Cardiac muscle cell (in vitro differentiated cells and primary cell): ENCODE measurements at places on chromosomes 5 and 9. TPM values are rescaled to one million over a fixed set of nuclear protein-coding genes. Genes with fewer than 3 reads are reported as not detected.

DNA sequence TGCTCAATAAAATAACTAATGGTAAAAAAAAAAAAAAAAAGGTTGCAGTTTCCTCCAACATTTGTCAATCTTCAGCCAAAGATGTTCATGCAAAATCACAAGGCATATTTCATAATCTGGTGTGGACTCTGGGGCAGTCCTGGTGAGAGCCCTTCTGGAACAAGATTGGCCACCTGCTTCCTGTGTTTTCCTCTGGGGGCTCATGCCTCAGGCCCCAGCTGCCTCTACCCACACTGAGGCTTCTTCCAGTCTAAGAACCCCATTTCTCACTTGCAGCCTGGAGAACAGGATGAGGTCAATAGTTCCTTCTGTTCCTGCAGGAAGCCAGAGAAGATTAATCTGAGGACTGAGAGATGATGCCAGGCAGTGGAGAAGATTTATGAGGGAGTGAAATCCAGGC, 492.6 kb upstream of the BRINP1 start:
- no peak for DNase-seq
- no peaks in the 10 kb centered on the region for H3K27me3 ChIP-seq
- no peak overlapping the region for H3K4me3 ChIP-seq
- no peaks in the 10 kb centered on the region for H3K36me3 ChIP-seq
- H3K27ac ChIP-seq, result no peak overlapping the region
- H3K4me1 ChIP-seq, result no peaks in the 10 kb centered on the region

- no peaks in the 10 kb centered on the region for H3K4me1 ChIP-seq
- no peaks in the 10 kb centered on the region for H3K27me3 ChIP-seq
- DNase-seq, result peak; percentile 47
- H3K4me3 ChIP-seq, result no peak overlapping the region
These were observed 42.9 kb downstream of the OR2K2 start for GRCh38 chr9:111287127-111287526.

DNA sequence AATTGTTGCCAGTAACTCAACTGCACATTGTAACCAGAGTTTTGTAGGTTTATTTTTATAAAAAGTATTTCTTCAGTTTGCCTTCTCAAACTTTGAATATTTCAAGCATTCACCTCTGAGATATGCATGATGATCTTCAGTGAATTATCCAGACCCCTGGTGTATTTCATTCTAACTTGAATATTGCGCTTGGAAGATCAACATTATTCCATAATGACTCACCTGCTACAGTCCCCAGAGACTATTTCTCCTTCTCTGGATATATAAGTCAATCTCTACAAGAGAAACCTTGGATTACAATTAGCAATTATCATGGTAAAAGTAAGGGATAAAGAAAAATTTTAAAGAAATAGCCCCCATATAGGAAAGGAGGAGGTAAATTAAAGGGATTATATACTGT, 1041.0 kb downstream of the TLE1 start:
- H3K36me3 ChIP-seq, result no peaks in the 10 kb centered on the region
- H3K27me3 ChIP-seq, result no peaks in the 10 kb centered on the region
- H3K27ac ChIP-seq, result no peak overlapping the region
- H3K4me1 ChIP-seq, result no peaks in the 10 kb centered on the region

- H3K4me1 ChIP-seq, result peaks cover 29% of the 10 kb centered on the region
- H3K27ac ChIP-seq, result peak overlapping the region; percentile 48
- no peak overlapping the region for H3K4me3 ChIP-seq
- H3K36me3 ChIP-seq, result peaks cover 22% of the 10 kb centered on the region
These were observed 55.1 kb downstream of the NUP214 start for GRCh38 chr9:131180454-131180853.

- no peaks in the 10 kb centered on the region for H3K27me3 ChIP-seq
- no peaks in the 10 kb centered on the region for H3K4me1 ChIP-seq
- no peaks in the 10 kb centered on the region for H3K36me3 ChIP-seq
These were observed 453.0 kb downstream of the EFNA5 start for GRCh38 chr5:107217721-107218130.

DNA sequence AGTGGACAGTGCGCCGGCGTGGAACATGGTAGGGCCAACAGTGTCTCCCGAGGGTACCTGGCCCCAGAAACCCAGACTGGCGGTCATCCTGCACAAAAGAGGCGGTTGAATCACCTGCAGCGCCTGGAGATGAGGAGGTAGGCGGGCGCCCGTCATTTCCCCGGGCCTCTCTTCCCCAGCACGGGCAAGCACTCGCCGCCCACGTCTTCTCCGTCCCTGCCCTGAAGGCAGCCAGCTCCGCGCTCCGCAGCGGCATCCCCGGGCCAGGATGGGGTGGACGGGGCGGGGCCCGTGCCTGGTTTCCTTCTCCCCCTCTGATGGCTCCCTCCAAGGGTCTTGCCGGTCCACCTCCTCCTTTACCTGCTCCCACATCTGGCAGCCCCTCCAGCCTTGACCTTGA, 27.1 kb upstream of the N4BP3 start:
- no peaks in the 10 kb centered on the region for H3K27me3 ChIP-seq
- no peaks in the 10 kb centered on the region for H3K36me3 ChIP-seq
- H3K4me1 ChIP-seq, result no peaks in the 10 kb centered on the region
- no peak overlapping the region for H3K4me3 ChIP-seq
- H3K27ac ChIP-seq, result no peak overlapping the region

- no peaks in the 10 kb centered on the region for H3K4me1 ChIP-seq
- no peaks in the 10 kb centered on the region for H3K36me3 ChIP-seq
- no peak overlapping the region for H3K4me3 ChIP-seq
- H3K27ac ChIP-seq, result no peak overlapping the region
- no peak for DNase-seq
These were observed 17.8 kb upstream of the ERMP1 start for GRCh38 chr9:5850724-5851122.

GRCh38 chr9:8494571-8494970, 695.0 kb upstream of the DMAC1 start:
- no peaks in the 10 kb centered on the region for H3K4me1 ChIP-seq
- DNase-seq, result peak; percentile 3
- no peaks in the 10 kb centered on the region for H3K27me3 ChIP-seq
- H3K4me3 ChIP-seq, result no peak overlapping the region
- H3K27ac ChIP-seq, result no peak overlapping the region

- no peaks in the 10 kb centered on the region for H3K36me3 ChIP-seq
- DNase-seq, result no peak
- H3K4me1 ChIP-seq, result peaks cover 9% of the 10 kb centered on the region
- no peaks in the 10 kb centered on the region for H3K27me3 ChIP-seq
- H3K27ac ChIP-seq, result no peak overlapping the region
These were observed 178.7 kb upstream of the SGCD start for GRCh38 chr5:156148301-156148700.

DNA sequence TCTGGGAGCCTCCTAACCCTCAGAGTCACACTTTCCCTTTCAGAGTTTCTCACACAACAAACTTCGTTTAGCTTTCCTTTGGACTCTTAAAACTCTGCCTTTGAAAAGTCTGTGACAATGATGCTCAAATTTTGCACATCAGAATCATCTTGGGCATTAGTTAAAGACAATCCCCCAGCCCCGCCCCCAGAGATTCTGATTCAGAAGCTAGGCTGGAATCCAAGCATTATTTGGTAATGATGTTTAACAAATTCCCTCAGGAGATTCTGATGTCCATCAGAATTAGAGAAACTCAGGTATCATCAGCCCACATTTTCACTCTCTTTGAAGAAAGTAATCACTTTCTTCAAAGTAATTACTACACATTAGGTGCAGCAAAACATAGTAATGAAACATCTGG, 9.6 kb upstream of the PLPP1 start:
- no peaks in the 10 kb centered on the region for H3K4me1 ChIP-seq
- H3K36me3 ChIP-seq, result no peaks in the 10 kb centered on the region
- H3K27ac ChIP-seq, result no peak overlapping the region
- H3K27me3 ChIP-seq, result no peaks in the 10 kb centered on the region
- H3K4me3 ChIP-seq, result no peak overlapping the region

SAXO1 gene
- 0.06 and 0.95 TPM in 2 replicates for total RNA-seq

PAEP gene
- total RNA-seq, result not detected in 2 replicates

GFI1B gene
- 0.06 and 0.07 TPM in 2 replicates for total RNA-seq

SLC6A3 gene
- 0.04 TPM in 1 of 2 replicates, not detected in the other for total RNA-seq
